ENCODE measurements at places on chromosomes 12 and 14.

GRCh38 chr14:61300754-61301153 is 19.6 kb upstream of the TMEM30B start:
- no peak overlapping the region for H3K4me3 ChIP-seq
- DNase-seq, result no peak
- H3K27me3 ChIP-seq, result no peaks in the 10 kb centered on the region
- no peak overlapping the region for H3K27ac ChIP-seq
- H3K4me1 ChIP-seq, result peaks cover 53% of the 10 kb centered on the region

DNA sequence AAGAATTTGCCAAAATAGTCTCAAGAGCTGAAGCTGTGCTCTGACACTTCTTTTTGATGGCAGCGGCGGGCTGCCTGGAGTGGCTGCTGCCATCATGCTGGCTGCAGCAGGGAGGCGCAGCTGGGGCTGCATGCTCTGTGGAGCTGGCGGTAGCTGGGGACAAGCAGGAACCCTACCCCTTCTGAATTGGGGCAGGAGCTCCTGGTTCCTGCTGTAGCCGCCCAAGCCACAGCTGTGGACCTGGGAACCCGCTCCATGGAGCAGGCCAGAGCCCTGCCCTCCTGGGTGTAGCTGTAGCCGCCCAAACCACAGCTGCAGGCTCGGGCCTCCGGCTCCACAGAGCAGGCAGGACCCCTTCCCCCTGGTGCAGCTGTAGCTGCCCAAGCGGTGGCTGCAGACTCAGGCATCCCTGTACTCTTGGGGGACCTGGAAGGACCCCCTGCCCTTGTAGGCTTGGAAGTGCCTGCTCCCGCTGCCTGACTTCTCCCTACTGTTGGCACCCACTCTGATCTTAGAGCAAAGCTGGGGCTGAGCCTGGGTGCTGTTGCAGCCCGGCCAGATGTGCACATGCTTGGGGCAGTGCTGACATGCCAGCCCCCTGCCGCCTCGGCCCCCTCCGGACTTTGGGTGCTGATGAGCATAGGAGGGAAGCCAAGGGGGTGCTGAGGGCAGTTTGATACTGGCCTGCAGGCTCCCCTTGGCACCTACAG is 33.3 kb downstream of the APAF1 start:
- no peaks in the 10 kb centered on the region for H3K27me3 ChIP-seq
- H3K27ac ChIP-seq, result no peak overlapping the region
- no peak overlapping the region for H3K4me3 ChIP-seq
- no peaks in the 10 kb centered on the region for H3K4me1 ChIP-seq

GRCh38 chr12:98372340-98373024 is 142.9 kb upstream of the TMPO start:
- peaks cover 12% of the 10 kb centered on the region for H3K27me3 ChIP-seq
- H3K4me3 ChIP-seq, result no peak overlapping the region

GRCh38 chr12:46983393-46983793 is 96.0 kb upstream of the PCED1B start:
- no peak for DNase-seq
- H3K27ac ChIP-seq, result no peak overlapping the region
- H3K27me3 ChIP-seq, result peaks cover 19% of the 10 kb centered on the region
- H3K4me3 ChIP-seq, result no peak overlapping the region
- no peaks in the 10 kb centered on the region for H3K36me3 ChIP-seq
- H3K4me1 ChIP-seq, result peaks cover 4% of the 10 kb centered on the region

- H3K4me3 ChIP-seq, result no peak overlapping the region
- no peak overlapping the region for H3K27ac ChIP-seq
- DNase-seq, result no peak
- no peaks in the 10 kb centered on the region for H3K27me3 ChIP-seq
- H3K4me1 ChIP-seq, result no peaks in the 10 kb centered on the region
These were observed 303.7 kb upstream of the USP15 start for GRCh38 chr12:61956545-61956944.

DNA sequence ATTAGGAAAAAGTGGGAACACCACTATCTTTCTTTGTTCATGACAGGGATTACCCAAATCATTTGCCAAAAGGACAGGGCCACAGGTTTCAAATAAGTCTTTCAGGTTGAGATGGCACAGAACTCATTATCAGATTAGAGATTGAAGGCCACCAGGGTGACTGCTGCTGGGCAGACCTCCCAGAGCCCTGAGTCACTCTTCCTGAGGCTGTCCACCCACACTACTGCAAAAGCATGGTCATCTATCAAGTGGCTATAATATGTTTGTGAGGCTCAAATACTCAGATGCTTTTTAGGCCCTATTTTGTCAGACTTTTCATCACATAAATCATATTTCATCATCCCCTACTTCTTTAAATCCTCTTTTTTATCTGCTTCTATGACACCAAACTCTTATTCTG is 155.3 kb upstream of the CCDC196 start:
- no peak overlapping the region for H3K27ac ChIP-seq
- H3K4me3 ChIP-seq, result no peak overlapping the region
- no peaks in the 10 kb centered on the region for H3K36me3 ChIP-seq
- H3K4me1 ChIP-seq, result no peaks in the 10 kb centered on the region

GRCh38 chr14:85363358-85363757 is 166.6 kb upstream of the FLRT2 start:
- no peak for DNase-seq
- H3K4me1 ChIP-seq, result no peaks in the 10 kb centered on the region
- no peaks in the 10 kb centered on the region for H3K27me3 ChIP-seq
- no peak overlapping the region for H3K27ac ChIP-seq
- H3K4me3 ChIP-seq, result no peak overlapping the region
- H3K36me3 ChIP-seq, result no peaks in the 10 kb centered on the region

DNA sequence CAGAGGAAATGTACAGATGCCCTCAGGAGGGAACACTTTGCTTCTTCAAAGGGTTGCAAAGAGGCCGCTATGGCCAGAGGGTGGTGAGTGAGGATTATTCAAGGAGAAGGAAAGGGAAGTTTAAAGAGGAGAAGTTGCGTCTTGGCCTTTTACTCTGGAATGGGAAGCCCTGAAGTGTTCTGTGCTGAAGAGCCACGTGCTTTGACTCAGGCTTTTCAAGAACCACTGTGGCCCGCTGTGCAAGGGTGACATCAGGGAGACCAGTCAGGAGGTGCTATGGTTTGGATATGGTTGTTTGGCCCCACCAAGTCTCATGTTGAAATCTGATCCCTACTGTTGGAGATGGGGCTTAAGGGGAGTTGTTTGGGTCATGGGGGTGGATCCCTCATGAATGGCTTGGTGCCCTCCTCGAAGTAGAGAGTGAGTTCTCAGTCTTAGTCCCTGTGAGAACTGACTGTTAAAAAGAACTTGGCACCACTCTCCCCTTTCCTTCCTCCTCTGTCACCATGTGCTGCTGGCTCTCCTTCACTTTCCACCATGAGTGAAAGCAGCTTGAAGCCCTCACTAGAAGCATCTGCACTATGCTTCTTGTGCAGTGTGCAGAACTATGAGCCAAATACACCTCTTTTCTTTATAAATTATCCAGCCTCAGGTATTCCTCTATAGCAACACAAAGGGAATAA is 66.1 kb upstream of the DUSP6 start:
- peaks cover 2% of the 10 kb centered on the region for H3K36me3 ChIP-seq
- H3K4me3 ChIP-seq, result no peak overlapping the region
- H3K27ac ChIP-seq, result no peak overlapping the region
- DNase-seq, result no peak
- H3K27me3 ChIP-seq, result no peaks in the 10 kb centered on the region

GRCh38 chr12:120012067-120012621 is 23.1 kb downstream of the BICDL1 start:
- peak; percentile 87 for DNase-seq
- H3K27me3 ChIP-seq, result no peaks in the 10 kb centered on the region

GRCh38 chr12:57529831-57530230 is 7.2 kb downstream of the MBD6 start:
- no peak for DNase-seq
- peaks cover 8% of the 10 kb centered on the region for H3K4me1 ChIP-seq
- peaks cover 47% of the 10 kb centered on the region for H3K36me3 ChIP-seq
- H3K4me3 ChIP-seq, result no peak overlapping the region
- H3K27ac ChIP-seq, result no peak overlapping the region

DNA sequence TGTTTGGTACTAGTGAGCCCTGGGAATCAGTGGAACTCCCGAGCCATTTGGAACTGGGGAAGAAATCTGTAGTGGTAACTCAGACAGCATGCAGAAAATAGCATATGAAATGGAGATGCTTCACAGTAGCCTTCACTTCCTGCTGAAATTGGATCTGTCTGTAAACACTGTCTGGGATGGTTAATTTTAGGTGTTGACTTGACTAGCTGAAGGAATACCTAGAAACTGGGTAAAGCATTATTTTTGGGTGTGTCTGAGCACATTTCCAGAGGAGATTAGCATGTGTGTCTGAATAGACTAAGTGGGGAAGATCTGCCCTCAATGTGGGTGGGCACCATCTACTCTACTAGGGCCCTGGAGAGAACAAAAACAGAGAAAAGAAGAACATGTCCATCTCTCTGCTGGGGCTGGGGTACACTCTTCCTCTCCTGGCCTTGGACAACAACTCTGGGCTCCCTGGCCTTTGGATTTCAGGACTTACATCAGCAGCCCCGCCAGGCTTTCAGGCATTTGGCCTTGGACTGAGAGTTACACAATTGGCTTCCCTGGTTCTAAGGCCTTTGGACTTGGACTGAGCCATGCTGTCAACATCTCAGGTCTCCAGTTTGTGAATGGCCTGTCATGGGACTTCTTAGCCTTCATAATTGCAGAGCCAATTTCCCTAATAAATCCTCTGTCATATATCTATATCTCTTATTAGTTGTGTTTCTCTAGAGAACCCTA is 14.0 kb upstream of the CRADD start:
- H3K36me3 ChIP-seq, result no peaks in the 10 kb centered on the region
- H3K27me3 ChIP-seq, result peaks cover 2% of the 10 kb centered on the region
- H3K4me1 ChIP-seq, result no peaks in the 10 kb centered on the region
- H3K27ac ChIP-seq, result no peak overlapping the region
- no peak for DNase-seq

DNA sequence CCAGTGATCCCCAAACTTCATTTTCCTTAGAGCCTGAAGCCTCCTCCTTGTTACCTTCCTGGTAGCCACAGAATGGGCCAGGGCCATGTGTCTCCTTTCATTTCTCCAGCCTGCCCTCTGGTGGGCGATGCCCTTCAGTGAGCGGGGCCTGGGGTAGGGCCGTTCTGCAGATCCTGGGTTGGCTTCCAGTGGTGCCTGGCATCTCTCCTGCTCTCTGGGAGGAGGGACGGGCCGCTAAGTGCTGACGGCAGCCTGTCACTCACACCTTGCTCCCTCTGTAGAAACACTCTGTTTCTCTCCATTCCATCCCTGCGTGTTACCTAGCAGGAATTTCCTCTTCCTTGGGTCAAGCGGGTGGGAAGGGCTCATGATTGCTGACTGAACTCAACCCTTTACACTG is 232.1 kb downstream of the CACNA1C start:
- no peaks in the 10 kb centered on the region for H3K36me3 ChIP-seq
- H3K4me3 ChIP-seq, result no peak overlapping the region
- peaks cover 4% of the 10 kb centered on the region for H3K4me1 ChIP-seq
- DNase-seq, result peak; percentile 72
- no peak overlapping the region for H3K27ac ChIP-seq

- peak overlapping the region; percentile 67 for H3K27ac ChIP-seq
- H3K27me3 ChIP-seq, result no peaks in the 10 kb centered on the region
- peak overlapping the region; percentile 19 for H3K4me3 ChIP-seq
- H3K36me3 ChIP-seq, result peaks cover 26% of the 10 kb centered on the region
These were observed 33.6 kb downstream of the PRORP start for GRCh38 chr14:35155962-35156361.

- H3K27me3 ChIP-seq, result no peaks in the 10 kb centered on the region
- no peaks in the 10 kb centered on the region for H3K36me3 ChIP-seq
- H3K27ac ChIP-seq, result no peak overlapping the region
- H3K4me1 ChIP-seq, result no peaks in the 10 kb centered on the region
- H3K4me3 ChIP-seq, result no peak overlapping the region
These were observed 610.9 kb downstream of the DIO2 start for GRCh38 chr14:79600406-79600805.

- no peak overlapping the region for H3K27ac ChIP-seq
- peaks cover 15% of the 10 kb centered on the region for H3K36me3 ChIP-seq
- H3K4me1 ChIP-seq, result peaks cover 6% of the 10 kb centered on the region
- H3K4me3 ChIP-seq, result no peak overlapping the region
These were observed 399.9 kb upstream of the RGS6 start for GRCh38 chr14:71532344-71532743.

DNA sequence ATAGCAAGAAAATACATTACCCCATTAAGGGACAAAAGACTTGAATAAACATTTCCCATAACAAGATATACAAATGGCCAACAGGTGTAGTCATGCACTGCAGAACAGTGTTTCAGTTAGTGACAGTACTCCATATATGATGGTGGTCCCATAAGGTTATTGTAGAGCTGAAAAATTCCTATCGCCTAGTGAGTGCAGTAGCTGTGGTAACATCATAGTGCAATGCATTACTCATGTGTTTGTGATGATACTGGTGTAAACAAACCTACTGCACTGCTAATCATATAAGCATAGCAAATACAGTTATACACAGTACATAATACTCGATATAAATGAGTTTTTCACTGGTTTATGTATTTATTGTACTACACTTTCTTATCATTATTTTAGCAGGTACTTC is 168.7 kb downstream of the C12orf75 start:
- no peak for DNase-seq
- no peak overlapping the region for H3K4me3 ChIP-seq
- H3K4me1 ChIP-seq, result no peaks in the 10 kb centered on the region
- no peak overlapping the region for H3K27ac ChIP-seq

GRCh38 chr12:69844416-69844815 is 19.4 kb downstream of the MYRFL start:
- no peaks in the 10 kb centered on the region for H3K36me3 ChIP-seq
- no peak overlapping the region for H3K27ac ChIP-seq
- no peaks in the 10 kb centered on the region for H3K4me1 ChIP-seq
- H3K4me3 ChIP-seq, result no peak overlapping the region

GRCh38 chr12:169528-170370 is 44.2 kb downstream of the SLC6A12 start:
- H3K27me3 ChIP-seq, result peaks cover 4% of the 10 kb centered on the region
- no peak overlapping the region for H3K27ac ChIP-seq
- no peaks in the 10 kb centered on the region for H3K36me3 ChIP-seq
- no peak for DNase-seq

- H3K27ac ChIP-seq, result no peak overlapping the region
- no peak for DNase-seq
- no peaks in the 10 kb centered on the region for H3K27me3 ChIP-seq
- H3K36me3 ChIP-seq, result no peaks in the 10 kb centered on the region
These were observed 309.3 kb downstream of the PDZRN4 start for GRCh38 chr12:41497409-41497808.

- H3K27me3 ChIP-seq, result no peaks in the 10 kb centered on the region
- no peak overlapping the region for H3K27ac ChIP-seq
- no peak overlapping the region for H3K4me3 ChIP-seq
- H3K4me1 ChIP-seq, result no peaks in the 10 kb centered on the region
- DNase-seq, result no peak
These were observed 204.4 kb downstream of the SYT1 start for GRCh38 chr12:79069009-79069408.

- no peak for DNase-seq
- H3K4me1 ChIP-seq, result no peaks in the 10 kb centered on the region
- H3K36me3 ChIP-seq, result no peaks in the 10 kb centered on the region
- H3K27ac ChIP-seq, result no peak overlapping the region
- peaks cover 4% of the 10 kb centered on the region for H3K27me3 ChIP-seq
- H3K4me3 ChIP-seq, result no peak overlapping the region
These were observed 281.6 kb upstream of the NPAS3 start for GRCh38 chr14:32657081-32657480.

GRCh38 chr12:15936751-15937150 is 25.6 kb downstream of the DERA start:
- no peak overlapping the region for H3K27ac ChIP-seq
- peaks cover 2% of the 10 kb centered on the region for H3K4me1 ChIP-seq
- DNase-seq, result no peak
- no peaks in the 10 kb centered on the region for H3K27me3 ChIP-seq
